ENCODE measurements at places on chromosomes 3 and 15.

- DNase-seq = no peak
Measured at GRCh38 chr3:135895734-135896121, 69.8 kb upstream of the PPP2R3A start.

DNA sequence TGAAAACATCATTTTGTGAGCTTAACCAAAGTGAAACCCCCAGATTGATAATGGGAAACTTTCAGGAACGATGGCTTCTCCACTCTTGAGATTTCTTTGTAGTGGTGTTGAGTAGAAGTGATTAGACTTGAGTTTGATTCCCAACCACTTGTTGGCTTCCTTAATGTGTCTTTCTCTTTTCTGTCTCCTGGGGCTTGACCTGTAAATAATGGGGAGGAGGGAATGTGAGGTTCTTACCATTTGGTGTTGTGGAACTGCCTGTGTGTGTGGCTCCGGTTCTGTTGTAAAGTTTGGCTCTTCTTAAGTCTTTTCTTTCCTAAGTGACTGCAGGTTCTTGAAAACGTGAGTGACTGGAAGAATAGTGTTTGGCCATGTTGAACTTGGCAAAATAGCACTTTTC lies 2.7 kb downstream of the CDV3 start:
- DNase-seq = no peak

DNA sequence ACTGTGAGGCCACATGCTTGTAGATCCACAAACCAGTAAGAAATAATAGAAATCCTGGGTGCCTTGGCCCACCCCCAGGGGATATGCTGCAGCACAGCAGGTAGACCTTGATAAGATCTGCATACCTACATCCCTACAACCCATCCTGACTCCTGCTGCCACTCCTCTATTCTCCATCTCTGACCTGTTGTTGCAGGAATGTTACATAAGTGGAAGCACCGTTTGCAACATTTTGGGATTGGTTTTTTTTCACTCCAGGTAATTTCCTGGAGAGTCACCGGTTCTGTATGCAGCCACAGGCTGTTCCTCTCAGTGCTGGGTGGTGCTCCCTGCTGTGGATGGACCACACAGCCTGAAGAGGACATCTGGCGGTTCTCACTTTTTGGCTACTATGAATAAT lies 16.1 kb upstream of the CSPG5 start:
- DNase-seq = no peak

GRCh38 chr3:11705049-11705448 lies 61.3 kb upstream of the VGLL4 start:
- DNase-seq = peak; percentile 38

- DNase-seq = no peak
Measured at GRCh38 chr15:73867956-73868355, 5.4 kb upstream of the TBC1D21 start.

DNA sequence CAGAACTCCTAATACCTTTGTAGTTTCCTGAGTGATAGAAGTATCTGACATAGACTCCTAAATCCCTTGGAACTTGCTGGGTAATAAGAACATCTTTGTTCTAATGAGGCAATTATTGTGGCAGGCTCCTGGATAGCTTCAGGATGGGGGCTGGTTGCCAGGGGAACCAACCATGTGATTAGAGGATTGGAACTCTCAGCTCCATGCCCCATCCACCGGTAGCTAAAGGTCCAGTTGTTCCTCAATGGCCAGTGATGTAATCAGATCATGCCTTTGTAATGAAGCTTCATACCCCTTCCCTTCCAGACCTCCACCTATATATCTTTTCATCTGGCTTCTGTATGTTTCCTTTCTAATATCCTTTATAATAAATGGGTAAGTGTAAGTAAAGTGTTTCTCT lies 221.2 kb upstream of the ALCAM start:
- no peak for DNase-seq

DNA sequence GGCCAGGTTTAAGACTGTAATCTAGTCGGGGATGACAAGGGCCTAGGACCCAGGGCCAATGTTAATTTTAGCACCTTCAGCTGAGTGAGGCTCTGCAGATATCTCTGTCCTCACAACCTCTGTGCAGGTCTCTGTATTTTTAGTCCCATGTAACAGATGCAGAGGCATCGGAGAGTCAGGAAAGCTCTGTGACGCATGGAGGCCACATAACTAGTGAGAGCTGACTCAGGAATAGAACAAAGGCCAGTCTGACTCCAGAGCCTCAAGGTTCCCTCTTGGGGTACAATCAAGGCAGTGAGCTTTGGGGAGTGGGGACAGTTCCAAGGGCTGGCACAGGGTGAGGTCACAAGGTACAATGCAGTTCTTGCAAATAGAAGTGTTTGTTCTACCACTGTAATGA lies 31.0 kb downstream of the FSTL1 start:
- no peak for DNase-seq

DNA sequence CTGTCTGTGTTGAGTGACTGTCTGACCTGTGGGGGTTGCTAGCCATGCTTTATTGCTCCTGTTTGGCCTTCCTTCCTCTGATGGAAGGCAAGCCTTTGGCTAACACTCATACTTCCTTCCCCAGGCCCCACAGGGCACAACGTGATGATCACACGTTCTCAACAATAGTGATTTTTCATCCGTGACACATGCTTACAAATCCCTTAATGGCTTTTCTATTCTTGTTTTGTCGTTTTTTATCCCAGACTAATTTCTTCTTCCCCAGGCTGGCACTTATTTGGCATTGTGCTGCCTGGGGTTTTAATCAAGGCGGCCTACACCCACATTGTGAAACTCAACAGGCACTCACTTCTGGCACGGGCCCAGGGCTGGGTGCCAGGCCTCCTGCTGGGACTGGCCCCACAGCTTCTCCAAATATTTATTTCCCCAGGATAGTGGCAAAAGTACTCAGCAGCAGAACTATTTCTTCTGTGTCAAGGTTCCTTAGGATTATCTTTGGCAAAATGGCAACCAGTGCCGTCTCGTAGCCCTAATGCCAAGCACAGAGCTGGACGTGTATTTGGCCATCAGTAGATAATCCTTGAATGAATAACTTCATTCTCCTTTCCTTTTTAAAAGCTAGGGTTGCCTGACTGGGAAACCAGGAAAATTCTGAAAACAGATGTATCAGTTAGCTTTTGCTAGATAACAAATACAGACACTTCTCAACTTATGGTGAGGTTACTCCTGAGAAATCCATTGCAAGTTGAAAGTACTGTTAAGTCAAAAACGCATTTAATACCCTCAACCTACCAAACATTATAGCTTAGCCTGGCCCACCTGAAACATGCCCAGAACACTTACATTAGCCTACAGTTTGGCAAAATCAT lies 30.6 kb downstream of the CMTM7 start:
- DNase-seq = no peak

DNA sequence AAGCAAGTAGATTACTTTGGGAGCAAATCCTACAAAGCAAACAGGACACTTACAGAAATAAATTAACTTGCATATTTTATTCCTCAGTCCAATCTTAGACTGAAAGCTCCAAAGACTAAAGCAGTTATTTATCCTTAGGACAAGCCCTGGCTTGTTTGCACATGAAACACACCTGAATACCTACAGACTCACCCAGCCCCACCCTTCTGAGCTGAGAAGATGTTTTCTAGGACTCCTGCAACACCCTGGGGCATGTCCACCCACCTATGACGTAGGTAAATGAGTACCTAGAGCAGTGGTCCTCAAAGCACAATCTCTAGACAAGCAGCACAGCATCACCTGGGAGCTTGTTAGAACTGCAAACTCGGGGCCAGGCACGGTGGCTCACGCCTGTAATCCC lies 80.8 kb downstream of the ANXA2 start:
- no peak for DNase-seq

DNA sequence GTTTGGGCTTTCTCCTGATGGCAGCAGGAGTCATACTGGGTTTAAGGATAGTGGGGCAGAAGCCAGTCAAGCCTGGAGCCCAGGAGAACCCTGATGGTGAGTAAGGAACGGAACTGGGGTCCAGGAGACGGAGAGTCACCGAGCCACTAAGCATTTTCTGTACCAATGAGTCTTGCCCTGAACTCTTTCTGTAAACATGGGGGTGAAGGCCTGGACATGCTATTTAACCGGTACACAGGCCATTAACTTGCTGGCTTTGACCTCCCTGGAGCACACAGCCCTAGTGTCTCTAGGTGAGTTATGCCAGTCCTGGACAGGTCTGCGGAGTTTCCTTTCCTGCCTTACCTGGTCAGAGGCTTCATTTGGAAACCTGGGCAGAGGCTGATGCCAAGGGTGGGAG lies 3.9 kb downstream of the SLC6A6 start:
- no peak for DNase-seq

DNA sequence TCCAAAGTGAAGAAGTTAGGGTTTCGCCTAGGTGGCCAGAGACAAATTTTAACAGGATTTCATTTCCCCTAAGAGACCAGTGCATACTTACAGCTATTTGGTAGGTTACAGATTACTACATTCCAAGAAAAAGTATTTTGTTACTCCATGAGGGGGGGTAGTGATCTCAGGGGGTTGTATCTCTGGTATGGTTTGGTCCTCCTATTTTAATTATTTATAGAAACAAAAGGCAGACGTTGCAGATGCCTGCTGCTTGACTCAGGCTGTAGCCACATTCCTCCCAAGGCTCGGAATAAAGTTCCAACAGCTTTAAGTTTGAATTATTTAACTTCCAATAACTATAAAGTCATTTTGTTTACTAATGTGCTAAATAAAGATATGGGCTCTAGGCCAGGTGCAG lies 1.3 kb upstream of the TRIM59 start:
- DNase-seq = no peak

- DNase-seq = no peak
Measured at GRCh38 chr3:25894101-25894500, 104.2 kb downstream of the OXSM start.

- no peak for DNase-seq
Measured at GRCh38 chr3:173870976-173871375, 473.4 kb downstream of the NLGN1 start.

GRCh38 chr3:192826214-192827006 lies 91.2 kb downstream of the MB21D2 start:
- DNase-seq = no peak

GRCh38 chr15:47820057-47820746 lies 102.9 kb downstream of the SEMA6D start:
- DNase-seq = no peak

DNA sequence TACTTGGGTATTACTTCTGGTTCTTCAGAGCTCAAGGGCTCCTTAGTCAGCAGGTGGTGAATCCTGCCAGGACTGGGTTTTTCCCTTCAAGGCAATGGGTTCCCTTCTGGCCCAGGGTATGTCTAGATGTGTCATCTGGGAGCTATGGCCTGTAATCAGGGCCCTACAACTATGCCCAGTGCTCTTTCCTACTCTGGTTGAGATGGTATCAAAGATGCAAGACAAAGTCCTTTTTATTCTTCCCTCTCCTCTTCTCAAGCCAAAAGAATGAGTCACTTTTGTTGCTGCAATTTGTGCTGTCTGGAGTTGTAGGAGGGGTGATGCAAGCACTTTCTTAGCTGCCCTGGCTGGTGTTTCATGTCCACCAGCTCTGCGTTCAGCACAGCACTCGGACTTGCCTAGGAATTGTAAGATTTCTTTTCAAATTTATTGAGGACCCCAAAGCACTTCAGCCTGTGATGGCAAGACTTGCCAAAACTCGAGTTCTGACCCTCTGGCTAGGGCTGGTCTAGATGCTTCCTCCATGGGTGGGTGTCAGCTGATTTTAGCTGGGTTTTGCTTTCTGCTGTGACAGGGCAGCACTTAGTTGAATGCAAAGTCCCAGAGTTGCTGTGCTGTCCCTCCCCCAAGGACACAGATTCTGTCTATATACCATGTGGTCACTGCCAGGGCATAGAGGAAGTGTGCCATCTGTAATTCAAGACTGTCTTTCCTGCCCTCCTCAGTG lies 129.2 kb upstream of the CBLB start:
- DNase-seq = no peak

DNA sequence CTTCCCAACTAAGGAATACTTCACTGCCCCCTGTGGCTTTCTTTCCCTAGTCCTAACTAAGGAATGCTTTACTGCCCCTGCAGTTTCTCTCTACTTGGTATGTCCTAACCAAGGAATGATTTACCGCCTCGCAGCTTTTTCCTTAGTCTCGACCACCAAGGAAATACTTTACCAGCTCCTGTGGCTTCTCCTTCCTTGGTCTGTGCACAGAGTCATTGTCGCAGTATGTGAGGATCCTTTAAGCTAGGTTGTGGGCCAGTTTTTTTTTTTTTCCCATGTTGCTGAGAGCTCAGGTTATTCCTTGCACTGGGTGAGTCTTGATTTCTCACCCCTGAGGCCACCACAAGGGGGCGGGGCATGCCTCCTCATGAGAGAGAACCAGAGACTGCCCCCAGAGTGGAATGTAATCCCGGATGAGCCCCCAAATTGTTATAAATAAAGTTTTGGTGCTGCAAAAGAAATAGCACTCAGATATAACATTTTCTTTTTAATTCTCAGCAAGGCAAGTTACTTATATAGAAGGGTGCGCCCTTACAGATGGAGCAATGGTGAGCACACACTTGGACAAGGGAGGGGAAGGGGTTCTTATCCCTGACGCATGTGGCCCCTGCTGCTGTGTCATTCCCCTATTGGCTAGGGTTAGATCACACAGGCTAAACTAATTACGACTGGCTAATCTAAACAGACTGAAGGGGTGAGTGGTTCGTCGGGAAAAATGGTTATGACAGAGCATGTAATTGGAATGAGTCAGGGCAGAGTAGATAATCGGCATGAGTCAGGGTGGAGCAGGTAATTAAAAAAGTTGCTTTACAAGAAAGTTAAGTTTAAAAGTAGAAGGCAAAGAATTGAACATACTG lies 27.0 kb downstream of the NDUFB4 start:
- DNase-seq = no peak

DNA sequence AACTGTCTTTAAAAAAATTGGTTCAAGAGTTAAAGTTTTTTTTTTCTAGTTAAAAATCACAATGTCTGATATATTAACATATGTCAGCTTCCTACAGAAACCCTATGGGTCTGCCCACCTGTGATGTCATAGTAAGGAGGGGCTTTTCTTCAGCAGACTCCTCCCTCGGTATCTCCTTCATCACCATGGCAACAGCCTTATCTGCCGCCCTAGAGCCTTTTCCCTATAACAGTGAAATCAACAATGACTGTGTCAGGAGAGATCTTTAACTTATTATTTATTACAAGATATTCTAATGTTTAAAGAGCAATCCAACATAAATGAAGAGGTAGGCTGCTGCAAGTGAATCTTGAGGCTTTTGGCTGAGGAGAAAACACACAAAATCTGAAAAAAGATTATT lies 138.7 kb downstream of the PEX5L start:
- no peak for DNase-seq

- DNase-seq = no peak
Measured at GRCh38 chr15:80434926-80435720, 30.9 kb downstream of the ARNT2 start.
